ENCODE measurements at places on chromosomes 7 and 10.

DNA sequence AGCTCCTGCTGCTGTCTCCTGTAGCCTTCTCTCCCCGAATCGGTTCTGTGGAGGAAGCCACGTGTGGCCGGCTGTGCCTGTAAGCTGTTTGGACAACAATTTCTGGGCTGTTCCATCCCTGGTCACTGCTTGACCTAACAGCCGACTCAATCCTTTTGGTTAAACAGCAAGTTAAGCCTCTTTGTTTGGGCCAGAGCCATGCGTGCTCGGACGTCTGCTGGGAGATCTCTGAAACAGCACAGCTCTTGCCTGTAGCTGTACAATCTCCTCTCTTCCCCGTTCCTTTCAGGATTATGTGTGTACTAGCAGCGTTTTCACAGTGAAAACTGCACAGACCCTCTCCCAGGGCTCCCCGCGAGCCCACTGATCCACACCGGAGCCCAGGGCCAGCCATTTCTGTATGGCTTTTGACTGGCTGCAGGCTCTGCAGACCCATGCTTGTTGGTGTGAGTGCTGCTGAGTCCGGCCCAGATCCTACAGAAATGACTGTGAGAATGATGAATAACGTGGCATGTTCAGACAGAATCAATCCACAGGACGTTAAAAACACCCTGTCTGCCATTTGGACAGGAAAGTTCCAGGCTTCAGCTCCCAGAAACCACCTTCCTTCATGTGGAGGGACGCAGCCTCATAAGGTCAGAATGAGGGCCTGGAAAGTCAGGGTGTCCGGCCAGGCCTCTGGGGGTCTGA is 428.6 kb upstream of the ADARB2 start:
- DNase-seq: no peak

DNA sequence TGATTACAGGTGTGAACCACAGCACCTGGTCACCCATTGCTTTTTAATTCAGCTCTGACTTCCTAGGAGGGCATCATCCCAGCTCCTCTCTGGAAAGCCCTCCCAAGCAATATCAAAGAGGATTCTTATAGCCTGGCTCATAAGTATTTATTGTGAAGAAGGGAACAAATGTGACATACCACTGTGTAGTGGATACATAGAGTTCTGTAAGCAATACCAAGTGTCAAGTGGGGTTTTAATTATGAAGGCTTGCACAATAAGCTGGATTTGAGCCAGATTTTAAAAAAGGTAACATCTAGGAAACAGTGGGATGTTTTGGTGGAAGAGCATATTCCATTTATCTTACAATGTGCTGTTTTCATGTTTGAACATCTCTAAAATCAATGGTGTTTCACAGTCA is 19.0 kb upstream of the PRTFDC1 start:
- no peak for DNase-seq

GRCh38 chr7:50409856-50410745 is 40.0 kb downstream of the FIGNL1 start:
- no peak for DNase-seq

DNA sequence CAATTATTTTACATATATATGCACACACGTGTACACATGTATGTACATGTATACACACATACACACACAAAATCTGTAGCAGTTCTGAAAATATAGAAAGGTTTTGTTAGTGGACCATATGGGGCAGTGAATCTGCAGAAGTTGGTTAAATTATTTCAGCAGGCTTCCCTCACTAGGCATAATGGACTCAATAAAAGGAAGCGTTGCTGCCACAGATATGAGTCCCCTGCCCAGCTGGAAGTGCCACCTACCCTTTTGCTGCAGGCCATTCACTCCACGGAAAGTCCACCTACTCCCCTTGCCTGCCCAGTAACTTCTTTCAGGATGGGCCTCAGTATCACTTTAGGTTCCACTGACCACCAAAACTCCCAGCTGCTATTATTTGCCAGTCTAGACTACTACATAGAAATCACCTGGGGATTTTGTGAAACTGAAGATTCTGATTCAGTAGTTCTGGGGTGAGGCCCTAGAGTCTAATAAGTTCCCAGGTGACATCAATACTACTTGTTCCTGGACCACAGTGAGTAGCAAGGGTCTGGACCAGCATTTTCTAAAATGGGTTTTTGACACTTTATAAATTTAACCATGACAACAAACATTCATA is 29.3 kb upstream of the CROT start:
- DNase-seq: no peak

GRCh38 chr7:78777829-78778228 is 675.6 kb downstream of the MAGI2 start:
- DNase-seq: no peak

- DNase-seq: no peak
Observed at GRCh38 chr10:132796846-132797245, 10.9 kb upstream of the NKX6-2 start.

GRCh38 chr10:72322280-72323058 is 32.2 kb downstream of the DNAJB12 start:
- DNase-seq: no peak

- no peak for DNase-seq
Observed at GRCh38 chr7:51315393-51316261, 982 bp downstream of the COBL start.

DNA sequence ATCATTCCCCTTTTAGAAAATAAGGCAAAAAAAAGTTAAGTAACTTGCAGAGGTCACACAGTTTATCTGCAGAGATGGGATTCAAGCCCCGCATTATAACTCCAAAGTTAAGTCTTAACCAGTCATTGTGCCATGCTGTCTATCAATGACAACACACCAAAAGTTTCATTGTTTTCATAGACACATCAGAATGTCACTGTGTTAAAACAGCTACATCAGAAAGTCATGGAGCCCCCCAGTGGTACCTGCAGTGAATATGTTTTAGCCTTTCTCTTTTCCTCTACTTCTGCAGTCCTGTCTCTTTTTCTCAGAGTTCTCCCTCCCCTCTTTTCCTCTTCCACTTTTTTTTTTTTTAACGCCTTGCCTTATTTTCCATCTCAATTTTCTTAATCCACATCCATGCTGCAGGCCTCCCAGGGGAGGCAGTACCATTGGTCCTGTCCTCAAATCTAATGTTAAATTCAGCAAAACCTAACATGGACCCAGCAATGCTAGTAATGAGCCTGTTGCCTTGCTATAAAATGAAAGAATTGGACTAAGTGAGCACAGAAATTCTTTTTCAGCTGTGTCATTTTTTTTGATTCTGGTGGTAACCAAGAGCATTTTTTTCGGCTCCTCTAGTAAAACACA is 3.8 kb upstream of the NRCAM start:
- DNase-seq: peak; percentile 7

- DNase-seq: no peak
Observed at GRCh38 chr7:100157334-100158228, 942 bp downstream of the TRAPPC14 start.

- no peak for DNase-seq
Observed at GRCh38 chr7:106457678-106458077, 172.9 kb upstream of the NAMPT start.

DNA sequence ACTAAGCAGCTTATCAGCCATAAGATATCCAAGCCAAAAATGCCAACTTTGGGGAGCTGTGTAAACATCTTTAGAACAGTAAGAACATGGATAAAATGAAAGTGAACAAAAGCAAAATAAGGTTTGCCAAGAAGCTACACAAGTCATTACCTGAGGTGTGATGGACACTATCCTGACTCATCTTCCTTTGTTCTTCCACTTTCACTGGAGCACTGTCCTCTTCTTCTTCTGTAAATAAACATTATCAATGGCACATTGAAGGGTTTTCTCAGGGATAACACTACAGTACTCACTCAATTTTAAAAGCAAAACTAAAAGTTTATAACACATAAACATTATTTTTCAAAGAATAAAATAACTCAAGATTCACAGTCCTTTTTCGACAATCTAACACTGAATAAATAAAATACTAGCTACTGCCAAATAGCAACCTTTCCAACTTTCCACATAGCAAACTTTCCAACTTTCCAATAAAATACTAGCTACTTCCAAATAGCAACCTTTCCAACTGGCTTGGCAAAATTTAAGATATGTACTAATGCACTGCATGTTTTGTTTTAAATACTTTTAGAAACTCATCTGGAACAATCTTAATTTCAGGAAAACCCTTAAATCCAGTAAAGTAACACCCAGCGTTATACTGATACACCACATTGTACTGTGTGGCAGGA is 174.1 kb downstream of the SKAP2 start:
- no peak for DNase-seq

All from anterior cingulate cortex (tissue), 58 donors.